ENCODE measurements at places on chromosomes 3 and 15.

DNA sequence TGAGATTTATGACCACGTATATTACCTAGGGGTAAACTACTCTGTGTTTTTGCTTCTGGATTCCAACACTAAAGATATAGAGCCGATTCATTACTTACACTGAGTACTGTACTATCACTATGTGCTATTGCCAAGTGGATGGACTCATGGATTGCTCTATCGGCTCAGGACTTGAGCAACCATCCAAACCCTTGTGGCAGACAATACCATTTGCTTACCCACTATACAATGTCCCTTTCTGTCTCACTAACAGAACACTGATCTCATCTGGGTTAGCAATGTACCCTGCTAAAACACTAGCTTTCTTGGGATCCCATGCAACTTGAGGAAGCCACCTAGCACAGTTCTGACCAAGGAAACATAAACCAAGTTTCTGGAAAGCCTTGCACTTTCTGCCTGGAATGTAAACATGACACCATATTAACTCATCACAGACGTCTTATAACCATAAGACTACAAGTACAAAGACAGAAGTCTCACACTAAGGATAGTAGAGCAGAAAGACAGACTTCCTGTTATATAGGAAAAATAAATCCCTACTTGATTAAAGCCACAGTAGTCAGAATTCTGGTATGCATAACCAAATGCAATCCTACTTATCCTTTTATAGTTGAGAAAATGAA, 38.6 kb downstream of the HACD2 start:
- no peak for DNase-seq

- DNase-seq: no peak
Observed at GRCh38 chr15:51377038-51377786, 35.8 kb downstream of the GLDN start.

DNA sequence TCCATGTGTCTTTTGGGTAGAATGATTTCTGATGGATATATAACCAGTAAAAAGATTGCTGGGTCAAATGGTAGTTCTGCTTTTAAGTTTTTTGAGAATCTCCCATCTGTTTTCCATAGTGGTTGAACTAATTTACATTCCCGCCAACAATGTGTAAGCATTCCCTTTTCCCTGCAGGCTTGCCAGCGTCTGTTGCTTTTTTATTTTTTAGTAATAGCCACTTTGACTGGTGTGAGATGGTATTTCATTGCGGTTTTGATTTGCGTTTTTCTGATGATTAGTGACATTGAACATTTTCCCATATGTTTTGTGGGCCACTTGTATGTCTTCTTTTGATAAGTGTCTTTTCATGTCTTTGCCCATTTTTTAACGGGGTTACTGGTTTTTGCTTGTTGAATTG, 36.3 kb upstream of the MB21D2 start:
- no peak for DNase-seq

DNA sequence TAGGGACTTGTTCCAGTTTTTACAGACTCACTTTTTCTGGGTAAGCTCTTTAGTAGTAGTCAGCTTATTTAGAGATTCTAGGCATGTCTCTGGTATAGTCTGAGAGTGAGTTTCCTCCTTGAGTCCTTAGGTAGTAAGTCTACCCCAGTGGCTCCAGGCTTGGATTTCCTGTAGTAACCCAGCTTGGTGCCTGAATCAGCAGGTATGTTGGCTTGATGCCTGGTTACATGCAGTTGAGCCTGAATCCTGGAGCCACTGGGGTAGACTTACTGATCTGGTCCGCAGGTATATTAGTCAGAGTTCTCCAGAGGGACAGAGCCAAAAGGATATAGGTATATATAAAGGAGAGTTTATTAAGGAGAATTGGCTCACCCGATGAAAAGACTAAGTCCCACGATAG, 85.8 kb upstream of the RBMS3 start:
- no peak for DNase-seq

DNA sequence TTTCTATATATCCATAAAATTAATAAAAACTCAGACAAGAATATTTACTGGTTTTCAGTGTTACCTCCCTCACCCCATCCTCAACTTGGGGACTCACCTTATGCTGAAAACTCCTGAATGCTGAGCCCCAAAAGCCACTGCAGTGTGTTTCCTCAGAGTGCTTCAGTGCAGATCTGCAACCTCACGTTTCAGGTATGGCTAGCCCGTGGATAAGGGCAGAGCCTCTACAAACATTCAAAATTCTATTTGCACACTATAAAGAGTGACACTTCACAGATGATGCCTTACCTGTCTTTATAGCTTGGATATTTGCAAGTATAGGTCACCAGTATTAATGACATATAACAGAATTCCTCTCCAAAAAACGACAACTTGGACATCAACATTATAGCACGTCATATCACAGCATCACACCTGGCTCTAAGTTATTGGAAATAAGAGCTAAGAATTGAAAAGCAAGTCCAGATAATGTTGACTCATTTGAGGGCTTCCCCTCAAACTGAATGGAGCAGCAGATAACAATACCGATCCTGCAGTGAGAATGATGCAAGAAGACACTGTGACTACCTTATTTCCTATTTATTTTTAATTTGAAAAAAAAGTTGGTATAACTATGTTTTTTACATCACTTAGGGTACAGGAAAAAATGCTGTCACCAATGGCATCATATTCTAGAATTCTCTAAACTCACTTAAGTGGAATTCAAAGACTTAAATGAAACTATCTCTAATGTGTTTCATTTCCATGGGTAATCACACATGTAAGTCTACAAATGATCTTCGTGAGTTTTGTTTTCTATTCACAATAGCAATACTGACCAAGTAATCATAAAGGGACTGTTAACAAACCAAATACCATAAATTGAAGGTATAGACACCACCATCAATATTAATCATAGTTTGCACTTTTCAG, 40.7 kb upstream of the RSL24D1 start:
- DNase-seq: no peak

- DNase-seq: no peak
Observed at GRCh38 chr15:87863152-87863551, 393.4 kb downstream of the NTRK3 start.

DNA sequence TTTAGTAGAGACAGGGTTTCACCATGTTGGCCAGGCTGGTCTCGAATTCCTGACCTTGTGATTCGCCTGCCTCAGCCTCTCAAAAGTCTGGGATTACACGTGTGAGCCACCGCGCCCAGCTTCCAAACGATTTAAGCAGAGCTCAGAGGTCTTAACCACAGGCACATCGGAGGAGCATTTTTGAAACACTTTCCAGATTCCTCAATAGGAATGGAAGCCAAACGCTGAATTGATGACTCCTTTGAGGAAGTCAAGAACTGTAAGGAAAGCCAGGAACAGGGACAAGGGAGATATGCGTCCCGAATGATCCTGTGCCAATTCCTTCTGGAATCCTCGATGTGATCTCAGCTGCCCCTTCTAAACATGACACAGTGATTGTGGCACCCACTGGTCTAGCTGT, 40.0 kb downstream of the TRH start:
- no peak for DNase-seq

GRCh38 chr3:59074764-59075163, 24.9 kb upstream of the CFAP20DC start:
- DNase-seq: no peak

DNA sequence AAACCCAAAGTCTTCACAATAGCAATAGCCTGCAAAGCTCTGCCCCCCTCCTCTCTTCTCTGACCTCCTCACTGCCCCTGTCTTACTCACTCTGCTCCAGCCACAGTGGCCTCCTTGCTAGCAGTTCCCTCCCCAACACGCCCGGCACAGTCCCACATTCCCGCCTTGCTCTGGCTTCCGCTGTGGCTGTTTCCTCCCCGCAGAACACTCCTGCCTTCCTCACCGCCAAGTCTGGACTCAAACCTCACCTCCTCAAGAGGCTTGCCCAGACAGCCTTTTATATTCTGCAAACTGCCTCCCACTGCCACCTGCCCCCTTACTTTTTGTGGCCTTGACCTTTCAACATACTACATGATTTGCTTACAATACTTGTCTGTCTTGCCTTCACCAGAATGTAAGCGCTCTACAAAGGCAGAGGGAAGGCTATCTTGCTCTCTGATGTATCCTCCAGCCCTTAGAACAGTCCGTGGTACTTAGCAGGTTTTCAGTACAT, 406 bp upstream of the MPI start:
- no peak for DNase-seq

- no peak for DNase-seq
Observed at GRCh38 chr3:95134693-95135413, 1072.0 kb downstream of the NSUN3 start.

DNA sequence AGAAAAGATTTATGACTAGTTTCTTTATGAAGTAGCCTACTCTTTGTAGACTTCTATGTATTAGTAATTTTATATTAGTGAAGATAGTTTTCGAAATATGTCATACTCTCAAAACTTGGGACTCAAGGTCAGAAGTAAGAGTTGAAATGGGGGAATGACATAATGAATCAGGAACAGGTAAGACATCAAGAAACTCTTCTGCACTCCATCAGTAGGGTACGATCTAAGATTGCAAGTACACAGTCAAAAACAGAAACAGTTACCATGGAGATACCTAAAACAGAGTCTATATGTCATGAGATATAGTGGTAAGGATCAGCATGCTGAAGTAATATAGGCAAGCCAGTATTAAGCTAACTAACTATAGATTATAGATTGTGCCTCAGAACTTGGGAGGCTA, 187.0 kb upstream of the MLF1 start:
- no peak for DNase-seq

DNA sequence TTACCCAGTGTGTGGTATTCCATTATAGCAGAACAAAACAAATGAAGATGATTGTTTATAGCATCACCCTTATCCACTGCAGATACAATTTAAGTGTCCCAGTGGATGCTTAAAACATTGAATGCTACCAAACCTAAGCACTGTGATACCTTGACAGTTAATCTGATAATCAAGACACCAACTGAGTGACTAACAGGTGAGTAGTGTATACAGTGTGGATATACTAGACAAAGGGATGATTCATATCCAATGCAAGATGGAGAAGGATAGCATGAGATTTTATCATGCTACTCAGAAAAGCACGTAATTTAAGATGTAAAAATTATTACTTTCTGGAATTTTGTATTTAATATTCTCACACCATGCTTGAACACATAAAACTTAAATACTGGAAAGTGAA, 1449.0 kb downstream of the OTOL1 start:
- DNase-seq: no peak

DNA sequence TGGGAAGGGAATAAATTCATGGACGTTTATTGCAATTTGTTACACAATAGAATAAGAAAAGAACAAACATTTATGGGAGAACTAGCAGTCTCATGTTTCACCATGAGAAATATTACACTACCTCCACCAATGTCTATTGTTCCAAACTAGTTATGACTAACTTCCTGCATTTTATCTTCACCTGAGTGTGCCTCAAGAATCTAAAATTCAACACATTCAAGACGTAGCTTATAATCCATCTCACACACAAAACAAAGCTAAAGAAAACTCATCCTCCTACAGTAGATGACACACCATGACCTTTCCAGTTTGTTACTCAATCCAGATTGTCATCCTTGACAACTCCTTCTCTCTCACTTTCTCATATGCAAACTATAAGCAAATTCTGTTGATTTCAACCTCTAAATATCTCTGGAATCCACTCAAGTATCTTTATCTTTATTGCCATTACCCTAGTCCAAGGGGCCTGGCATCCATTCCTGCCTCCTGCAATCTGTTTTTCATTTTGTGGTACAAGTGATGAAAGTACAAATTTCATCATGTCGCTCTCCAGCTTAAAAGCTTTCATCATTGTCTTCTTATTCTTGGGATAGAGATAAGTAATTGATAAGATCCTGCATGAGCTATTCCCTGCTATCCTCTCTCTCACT, 229.9 kb downstream of the NR2F2 start:
- no peak for DNase-seq

GRCh38 chr3:127492426-127492825, 98.1 kb downstream of the TPRA1 start:
- no peak for DNase-seq

DNA sequence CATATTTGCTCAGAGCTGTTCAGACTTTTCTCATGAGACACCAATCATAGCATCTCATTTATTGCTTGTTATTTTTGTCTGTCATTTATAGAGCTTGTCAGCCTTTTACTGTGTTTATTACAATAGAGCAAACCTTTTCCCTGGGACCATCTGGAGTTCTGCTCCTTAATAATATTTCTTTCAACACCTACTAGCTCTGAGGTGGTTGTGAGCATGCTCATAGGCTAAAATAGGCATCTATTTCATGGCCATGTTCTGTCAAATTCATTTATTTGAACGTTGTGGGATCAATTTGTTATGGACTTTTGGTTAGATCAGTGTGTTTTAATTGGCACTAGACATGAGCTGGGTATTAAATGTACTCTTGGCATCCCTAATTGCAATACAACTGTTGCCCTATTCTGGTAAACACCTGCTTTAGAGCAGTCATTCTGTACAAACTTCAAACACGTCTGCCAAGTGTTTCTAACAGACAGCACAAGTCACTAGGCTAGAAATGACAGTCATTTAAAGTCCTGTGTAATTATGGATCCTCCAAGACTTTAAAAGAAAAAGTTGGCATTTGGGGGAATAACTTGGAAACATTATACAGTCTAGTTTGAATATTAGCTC, 766.3 kb downstream of the ZNF385D start:
- DNase-seq: no peak

- DNase-seq: peak; percentile 69
Observed at GRCh38 chr15:45458746-45459403, 63.7 kb downstream of the SLC30A4 start.

GRCh38 chr3:190197346-190197763, 76.7 kb upstream of the P3H2 start:
- DNase-seq: no peak

DNA sequence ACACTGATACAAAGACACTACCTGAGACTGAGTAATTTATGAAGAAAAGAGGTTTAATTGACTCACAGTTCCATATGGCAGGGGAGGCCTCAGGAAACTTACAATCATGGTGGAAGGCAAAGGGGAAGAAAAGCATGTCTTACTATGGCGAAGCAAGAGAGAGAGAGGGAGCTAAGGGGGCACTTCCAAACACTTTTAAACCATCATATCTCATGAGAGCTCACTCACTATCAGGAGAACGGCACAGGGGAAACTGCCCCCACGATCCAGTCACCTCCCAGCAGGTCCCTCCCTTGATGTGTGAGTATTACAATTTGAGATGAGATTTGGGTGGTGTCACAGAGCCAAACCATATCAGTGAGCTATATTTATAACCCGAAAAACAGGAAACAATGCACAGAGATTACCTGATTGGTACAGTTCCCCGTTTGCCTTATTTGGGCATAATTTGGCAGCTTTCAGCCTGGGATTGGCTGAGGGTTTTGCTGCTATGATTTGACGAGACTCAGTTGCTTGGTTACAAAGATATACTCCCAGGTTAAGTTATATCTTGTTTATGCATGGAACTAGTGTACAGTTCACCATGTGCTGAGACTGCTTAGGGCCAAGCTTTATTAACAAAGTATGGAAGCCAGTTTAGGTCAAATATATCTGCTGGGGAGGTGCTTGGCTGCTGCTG, 184.2 kb downstream of the NR2F2 start:
- DNase-seq: no peak

All from activated CD8-positive, alpha-beta memory T cell treated with anti-CD3 and anti-CD28 coated beads for 1 hour (primary cell).